Kidney (tissue), 22 donors: ENCODE measurements at places on chromosomes 7 and 10. TPM values are rescaled to one million over a fixed set of nuclear protein-coding genes. Genes with fewer than 3 reads are reported as not detected.

ATOH7 gene
- total RNA-seq, result 0.16 TPM

FEZF1 gene
- total RNA-seq, result not detected

ST8SIA6 gene
- total RNA-seq, result 0.91 TPM

CALCR gene
- total RNA-seq, result 5.3 TPM

- no peaks in the 10 kb centered on the region for H3K27me3 ChIP-seq
- DNase-seq, result no peak
- H3K4me3 ChIP-seq, result no peak overlapping the region
- no peaks in the 10 kb centered on the region for H3K4me1 ChIP-seq
- H3K27ac ChIP-seq, result no peak overlapping the region
Observed at GRCh38 chr10:59872892-59873463, 33.4 kb downstream of the CCDC6 start.

DNA sequence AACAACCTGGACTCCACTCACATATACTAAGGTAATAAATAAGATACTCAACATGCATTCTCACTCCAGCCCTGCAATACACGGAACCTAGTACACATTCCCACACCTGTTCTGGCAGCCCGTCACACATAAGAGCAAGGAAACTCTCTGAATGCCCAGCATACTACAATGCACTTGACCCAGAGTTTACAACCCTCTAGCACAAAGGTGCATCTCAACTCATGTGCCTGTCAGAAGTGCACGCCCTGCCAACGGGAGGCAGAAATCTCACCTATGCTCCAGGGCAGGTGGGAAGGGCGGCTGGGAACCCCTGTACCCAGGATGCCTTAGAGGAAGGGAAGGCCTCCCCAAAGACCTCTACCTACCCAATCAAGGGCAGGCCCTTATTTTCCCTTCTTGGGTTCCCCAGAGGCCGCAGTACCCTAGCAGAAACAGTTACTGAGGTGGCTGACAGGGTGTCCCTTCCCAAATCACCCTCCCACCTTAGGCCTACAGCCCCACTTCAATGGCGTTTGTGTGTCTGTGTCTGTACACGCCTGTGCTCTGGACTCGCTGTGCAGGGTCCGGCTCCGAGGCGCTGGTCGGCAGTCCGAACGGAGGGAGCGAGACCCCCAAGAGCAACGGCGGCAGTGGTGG, 2.0 kb downstream of the EVX1 start:
- H3K36me3 ChIP-seq, result no peaks in the 10 kb centered on the region
- H3K27me3 ChIP-seq, result peaks cover 86% of the 10 kb centered on the region
- no peaks in the 10 kb centered on the region for H3K4me1 ChIP-seq

DNA sequence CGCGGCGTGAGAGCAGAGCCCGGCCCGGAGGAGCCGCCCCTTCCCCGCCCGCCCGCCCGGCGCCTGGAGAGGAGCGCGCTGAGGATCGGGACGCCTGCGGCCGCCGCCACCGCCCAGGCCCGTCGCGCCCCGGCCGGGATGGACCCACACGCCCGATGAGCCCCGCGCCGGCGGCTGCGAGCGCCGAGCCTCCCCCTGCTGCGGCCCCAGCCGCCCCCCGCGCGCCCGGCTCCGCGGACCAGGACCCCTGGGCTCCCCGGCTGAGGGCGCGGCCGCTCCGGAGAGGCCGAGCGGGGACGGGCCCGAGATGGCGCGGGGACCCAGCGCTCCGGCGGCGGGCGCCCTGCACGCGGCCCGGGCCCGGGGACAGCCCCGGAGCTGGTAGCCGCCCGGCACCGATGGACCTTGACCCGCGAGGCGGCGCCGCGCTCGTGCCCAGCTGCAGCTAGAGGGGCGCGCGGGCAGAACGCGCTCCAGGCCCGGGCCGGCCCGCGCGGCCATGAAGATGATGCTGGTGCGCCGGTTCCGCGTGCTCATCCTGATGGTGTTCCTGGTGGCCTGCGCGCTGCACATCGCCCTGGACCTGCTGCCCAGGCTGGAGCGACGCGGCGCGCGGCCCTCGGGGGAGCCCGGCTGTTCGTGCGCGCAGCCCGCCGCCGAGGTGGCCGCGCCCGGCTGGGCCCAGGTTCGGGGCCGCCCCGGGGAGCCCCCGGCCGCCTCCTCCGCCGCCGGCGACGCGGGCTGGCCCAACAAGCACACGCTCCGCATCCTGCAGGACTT, 520 bp downstream of the FAM20C start:
- H3K4me3 ChIP-seq, result peak overlapping the region; percentile 80
- no peaks in the 10 kb centered on the region for H3K4me1 ChIP-seq
- no peak overlapping the region for H3K27ac ChIP-seq
- H3K27me3 ChIP-seq, result no peaks in the 10 kb centered on the region
- peaks cover 5% of the 10 kb centered on the region for H3K36me3 ChIP-seq
- DNase-seq, result peak; percentile 77

DNA sequence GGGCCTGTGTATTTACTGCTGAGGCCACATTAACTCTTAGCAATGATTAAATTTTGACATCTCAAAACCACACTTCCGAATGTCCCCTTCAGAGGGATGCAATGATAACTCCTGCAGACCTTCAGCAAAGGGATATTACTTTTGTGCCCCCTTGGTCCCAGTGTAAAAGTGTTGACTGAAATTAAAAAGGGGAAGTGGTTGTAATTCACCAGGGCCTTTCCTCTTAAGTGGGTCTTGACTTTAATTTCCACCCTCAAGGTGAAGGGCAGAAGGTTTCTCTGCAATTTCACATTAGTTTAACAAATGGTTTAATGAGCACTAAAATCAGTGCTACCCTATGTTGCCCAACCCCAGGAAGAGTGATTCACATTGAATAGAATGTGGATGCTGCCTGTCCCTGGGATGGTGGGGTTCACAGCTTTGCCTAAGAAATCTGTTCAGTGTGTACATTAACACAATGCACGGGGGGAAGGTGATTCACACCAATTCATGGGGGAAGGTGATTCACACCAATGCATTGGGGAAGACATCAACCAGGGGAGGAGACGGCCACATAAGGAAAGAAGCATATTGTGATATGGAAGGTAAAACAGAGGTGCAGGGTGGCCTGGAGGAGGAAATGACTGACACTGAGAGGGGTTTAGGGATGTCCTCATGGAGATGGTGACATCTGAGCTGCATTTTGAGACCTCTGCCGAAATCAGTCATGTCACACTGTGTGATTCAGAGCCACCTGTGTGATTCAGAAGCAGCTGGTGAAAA, 19.4 kb upstream of the TNS3 start:
- DNase-seq, result no peak
- H3K4me3 ChIP-seq, result no peak overlapping the region
- H3K4me1 ChIP-seq, result peaks cover 42% of the 10 kb centered on the region

GRCh38 chr10:2910656-2911055, 156.7 kb upstream of the PFKP start:
- no peak overlapping the region for H3K27ac ChIP-seq
- H3K4me3 ChIP-seq, result no peak overlapping the region
- peaks cover 9% of the 10 kb centered on the region for H3K4me1 ChIP-seq
- DNase-seq, result no peak
- H3K36me3 ChIP-seq, result no peaks in the 10 kb centered on the region

DNA sequence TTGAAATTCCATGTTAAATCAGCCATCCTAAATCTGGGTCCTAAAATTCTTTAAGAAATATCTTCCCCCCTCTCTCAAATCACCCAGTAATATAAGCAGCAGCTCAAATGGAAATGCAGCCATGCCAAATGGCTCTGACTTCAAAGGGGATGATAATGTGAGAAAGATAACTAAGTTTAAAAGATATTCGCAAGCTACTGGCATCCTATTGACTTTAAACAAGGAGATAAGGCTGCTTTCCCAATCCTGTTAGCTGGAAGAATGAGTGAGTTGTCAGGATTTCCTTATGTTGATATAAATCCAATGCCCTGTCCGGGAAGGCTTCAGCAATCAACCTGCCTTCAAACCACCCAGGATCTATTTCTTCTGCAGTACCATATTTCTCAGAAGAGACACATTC, 172.0 kb downstream of the FANK1 start:
- no peak for DNase-seq
- H3K4me1 ChIP-seq, result no peaks in the 10 kb centered on the region
- H3K27me3 ChIP-seq, result no peaks in the 10 kb centered on the region
- H3K36me3 ChIP-seq, result no peaks in the 10 kb centered on the region

- H3K4me3 ChIP-seq, result no peak overlapping the region
- H3K27ac ChIP-seq, result no peak overlapping the region
- no peaks in the 10 kb centered on the region for H3K27me3 ChIP-seq
- H3K4me1 ChIP-seq, result no peaks in the 10 kb centered on the region
- DNase-seq, result no peak
Observed at GRCh38 chr7:93245525-93246432, 13.6 kb downstream of the VPS50 start.

DNA sequence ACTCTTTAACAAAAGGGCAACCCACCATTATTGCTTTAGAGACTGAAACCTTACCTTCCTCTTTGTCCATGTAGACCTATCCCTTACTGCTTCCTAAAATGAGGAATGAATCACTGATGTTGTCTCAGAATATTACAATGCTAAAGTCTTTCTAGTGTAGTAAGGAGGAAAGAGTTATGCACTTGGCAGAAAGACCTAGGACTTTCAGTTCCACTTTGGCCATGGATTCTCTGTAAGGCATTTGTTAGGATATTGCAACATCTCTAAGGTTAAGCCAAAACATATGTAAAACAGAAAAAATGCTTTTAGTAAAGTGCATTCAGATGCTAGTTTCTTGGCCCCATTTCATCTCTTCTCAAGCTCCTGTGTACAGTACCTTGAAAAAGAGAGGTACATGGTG, 230.9 kb downstream of the PARD3 start:
- H3K4me1 ChIP-seq, result peaks cover 3% of the 10 kb centered on the region
- H3K27me3 ChIP-seq, result no peaks in the 10 kb centered on the region
- no peak for DNase-seq
- H3K4me3 ChIP-seq, result no peak overlapping the region
- no peak overlapping the region for H3K27ac ChIP-seq

- DNase-seq, result peak; percentile 56
- H3K4me1 ChIP-seq, result peaks cover 11% of the 10 kb centered on the region
- H3K4me3 ChIP-seq, result peak overlapping the region; percentile 74
- no peaks in the 10 kb centered on the region for H3K27me3 ChIP-seq
- H3K36me3 ChIP-seq, result no peaks in the 10 kb centered on the region
Observed at GRCh38 chr7:148697256-148698006, 1.3 kb upstream of the CUL1 start.

- no peaks in the 10 kb centered on the region for H3K27me3 ChIP-seq
- DNase-seq, result no peak
- no peak overlapping the region for H3K27ac ChIP-seq
- H3K4me3 ChIP-seq, result no peak overlapping the region
- H3K4me1 ChIP-seq, result no peaks in the 10 kb centered on the region
Observed at GRCh38 chr10:113443141-113443925, 109.5 kb upstream of the HABP2 start.

DNA sequence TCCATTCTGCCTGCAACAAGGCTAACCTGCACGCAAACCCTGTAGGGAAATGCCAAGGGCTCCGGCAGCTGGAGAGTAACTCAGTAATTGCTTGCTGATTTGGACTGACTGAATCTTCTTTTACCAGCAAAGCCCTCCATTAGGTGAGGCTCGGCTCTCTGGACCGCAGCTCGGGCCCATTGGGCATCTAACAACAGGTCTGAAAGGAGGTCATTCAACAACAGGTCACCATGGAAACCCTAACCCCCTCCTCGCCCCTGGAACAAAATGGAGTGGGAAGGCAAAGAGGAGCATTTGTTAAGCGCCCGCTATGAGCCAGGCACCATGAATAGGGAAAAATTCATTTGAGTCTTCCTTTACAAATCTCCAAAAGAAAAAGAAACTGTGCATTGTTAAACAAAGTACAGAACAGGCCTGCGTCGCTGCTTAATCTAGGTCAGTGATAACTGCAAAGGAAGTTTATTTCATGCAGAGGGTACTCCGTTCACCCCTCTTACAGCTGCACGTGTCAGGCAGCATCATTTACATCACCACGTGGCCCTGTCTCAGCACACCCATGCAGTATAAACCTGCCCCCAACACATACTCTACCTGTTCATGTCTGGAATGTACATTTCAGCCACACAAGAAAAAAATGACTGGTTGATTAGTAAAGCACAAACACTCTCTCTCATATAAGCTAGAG, 248.8 kb upstream of the NEBL start:
- no peak overlapping the region for H3K4me3 ChIP-seq
- H3K27me3 ChIP-seq, result no peaks in the 10 kb centered on the region
- H3K36me3 ChIP-seq, result no peaks in the 10 kb centered on the region
- no peak for DNase-seq
- H3K4me1 ChIP-seq, result no peaks in the 10 kb centered on the region

DNA sequence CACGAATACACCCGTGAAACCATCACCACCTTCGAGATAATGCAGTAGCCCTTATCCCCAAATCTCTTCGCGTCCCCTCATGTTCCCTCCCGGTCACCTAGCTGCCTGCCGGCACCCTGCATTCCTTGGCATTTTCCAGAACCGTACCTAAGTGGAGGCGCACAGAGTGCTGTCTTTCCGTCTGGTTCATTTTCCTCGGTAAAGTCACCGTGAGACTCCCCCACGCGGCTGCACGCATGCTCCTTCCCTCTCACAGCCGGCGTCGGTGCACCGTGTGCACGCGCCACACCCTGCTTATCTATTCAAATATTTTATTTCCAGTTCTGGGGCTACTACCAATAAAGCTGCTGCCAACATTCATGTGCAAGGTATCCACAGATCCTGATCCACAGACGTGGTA, 65.5 kb upstream of the NKX6-2 start:
- H3K4me3 ChIP-seq, result no peak overlapping the region
- no peaks in the 10 kb centered on the region for H3K27me3 ChIP-seq
- no peak for DNase-seq
- H3K36me3 ChIP-seq, result no peaks in the 10 kb centered on the region

GRCh38 chr10:13491747-13492360, 37.0 kb downstream of the BEND7 start:
- no peaks in the 10 kb centered on the region for H3K27me3 ChIP-seq
- no peak overlapping the region for H3K4me3 ChIP-seq
- H3K36me3 ChIP-seq, result peaks cover 15% of the 10 kb centered on the region
- no peaks in the 10 kb centered on the region for H3K4me1 ChIP-seq

DNA sequence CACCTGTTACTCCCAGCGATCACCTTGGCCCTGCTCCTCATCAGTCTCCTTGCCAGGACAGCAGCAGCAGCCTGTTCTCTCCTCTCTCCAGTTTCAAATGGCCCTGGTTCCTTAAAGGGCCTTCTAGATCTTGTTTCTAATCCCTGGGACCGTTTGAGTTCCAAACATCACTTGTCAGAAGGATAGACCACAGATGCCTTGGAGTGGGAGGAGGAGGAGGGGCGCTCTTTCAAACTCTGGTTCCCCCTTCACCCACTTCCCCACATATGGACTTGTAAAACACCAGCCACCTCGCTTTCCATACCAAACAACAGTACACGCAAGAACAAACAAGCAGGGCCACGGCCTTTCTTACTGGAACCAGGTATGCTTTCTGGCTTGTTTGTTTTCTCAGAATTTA, 104.8 kb downstream of the PLXNA4 start:
- no peaks in the 10 kb centered on the region for H3K4me1 ChIP-seq
- H3K36me3 ChIP-seq, result no peaks in the 10 kb centered on the region
- no peaks in the 10 kb centered on the region for H3K27me3 ChIP-seq
- DNase-seq, result no peak
